ENCODE measurements at places on chromosomes 16 and 17.

GRCh38 chr17:48024149-48025039, 13.2 kb downstream of the COPZ2 start:
- DNase-seq, result no peak

DNA sequence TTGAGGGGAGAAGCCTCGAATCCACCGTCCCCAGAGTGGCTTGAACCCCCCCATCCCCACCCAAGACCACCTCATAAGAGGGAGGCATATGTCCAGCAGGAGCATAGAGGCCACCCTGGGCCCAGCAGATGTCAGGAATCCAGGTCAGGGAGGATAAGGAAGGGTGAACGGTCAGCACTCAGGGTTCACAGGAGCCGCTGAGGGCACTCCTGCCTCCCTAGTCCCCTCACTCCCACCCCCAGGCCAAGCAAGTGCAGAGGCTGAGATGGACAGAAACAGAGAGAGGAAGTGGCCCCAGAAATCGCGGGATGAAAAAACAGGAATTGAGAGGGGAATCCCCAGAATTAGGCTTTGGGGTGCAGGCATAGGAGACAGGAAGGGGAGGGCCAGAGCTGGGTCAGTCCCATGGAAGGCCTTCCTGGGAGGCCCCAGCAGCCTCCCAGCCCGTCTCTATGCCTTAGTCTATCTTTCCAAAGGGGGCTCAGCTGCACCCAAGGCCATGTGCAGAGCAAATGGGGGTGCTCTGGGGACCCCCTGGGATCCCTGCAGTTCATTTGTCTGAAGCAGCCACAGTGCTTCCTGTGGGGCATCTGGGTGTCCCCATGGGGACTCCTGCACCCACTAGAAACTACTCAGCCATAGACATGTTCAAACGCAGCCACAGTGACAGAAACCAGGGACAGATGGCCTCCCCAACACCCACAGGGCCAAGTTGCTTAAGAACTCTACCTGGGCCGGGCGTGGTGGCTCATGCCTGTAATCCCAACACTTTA, 1.7 kb downstream of the CMTM3 start:
- no peak for DNase-seq

DNA sequence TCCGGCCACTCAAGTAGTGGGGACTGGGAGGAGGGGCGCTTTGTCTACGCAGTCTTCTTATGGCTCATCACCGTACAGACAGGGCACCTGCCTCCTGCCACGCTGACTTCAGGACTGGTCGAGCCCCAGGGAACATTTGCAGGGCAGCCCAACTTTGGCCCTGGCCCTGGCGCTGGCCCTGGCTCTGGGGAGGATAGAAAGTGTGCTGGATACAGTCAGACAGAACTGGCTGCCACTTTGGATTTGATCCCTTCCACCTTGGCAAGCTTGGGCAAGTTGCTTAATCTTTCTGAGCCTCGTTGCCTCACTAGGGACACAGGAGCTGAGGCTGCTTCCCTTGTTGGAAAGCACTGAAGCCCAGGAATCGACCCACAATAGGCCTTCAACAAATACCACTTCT, 13.6 kb downstream of the LGALS9 start:
- no peak for DNase-seq

DNA sequence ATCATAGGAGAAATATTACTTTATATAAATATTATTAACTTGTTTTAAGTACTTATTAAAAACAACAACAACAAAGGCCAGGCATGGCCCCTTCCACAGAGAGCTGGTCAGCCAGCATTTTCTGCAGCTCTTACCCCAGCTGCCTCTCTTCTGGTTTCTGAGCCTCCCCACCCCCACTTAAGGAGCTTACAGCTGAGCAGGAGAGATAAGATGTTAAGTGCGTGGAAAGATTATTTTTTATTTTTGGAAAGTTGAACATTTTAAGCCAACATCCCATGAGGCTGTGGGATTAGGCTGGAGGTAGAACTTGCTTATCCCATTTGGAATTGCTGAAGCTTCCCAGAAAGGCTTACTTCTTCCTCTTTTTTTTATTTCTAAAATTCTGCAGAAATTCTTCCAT, 401.2 kb downstream of the SEC14L1 start:
- no peak for DNase-seq

- peak; percentile 17 for DNase-seq
Measured at GRCh38 chr17:72618001-72618509, 474.4 kb downstream of the SLC39A11 start.

- DNase-seq, result no peak
Measured at GRCh38 chr17:12977008-12977751, 40.6 kb downstream of the ELAC2 start.

DNA sequence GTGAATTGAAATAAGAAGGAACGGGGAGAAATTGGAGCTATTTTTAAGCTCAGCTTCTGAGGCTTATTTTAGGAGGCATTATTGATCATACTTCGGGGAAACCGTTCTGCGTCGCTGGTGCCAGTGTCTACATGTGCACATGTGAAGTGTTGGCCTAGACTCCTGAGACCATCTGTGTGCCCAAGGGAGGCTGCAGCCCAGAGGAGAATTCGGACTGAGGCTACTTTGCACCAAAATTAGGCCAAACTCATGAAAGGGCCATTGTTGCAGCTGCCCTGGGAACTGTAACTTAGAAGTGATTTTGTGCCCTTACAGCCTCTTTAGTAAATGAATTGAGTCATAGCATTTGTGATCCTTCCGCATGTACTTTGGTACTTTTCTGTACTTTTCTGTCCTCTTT, 102.0 kb upstream of the NOL11 start:
- no peak for DNase-seq

- DNase-seq, result no peak
Measured at GRCh38 chr17:11589716-11590115, 8.6 kb upstream of the DNAH9 start.

DNA sequence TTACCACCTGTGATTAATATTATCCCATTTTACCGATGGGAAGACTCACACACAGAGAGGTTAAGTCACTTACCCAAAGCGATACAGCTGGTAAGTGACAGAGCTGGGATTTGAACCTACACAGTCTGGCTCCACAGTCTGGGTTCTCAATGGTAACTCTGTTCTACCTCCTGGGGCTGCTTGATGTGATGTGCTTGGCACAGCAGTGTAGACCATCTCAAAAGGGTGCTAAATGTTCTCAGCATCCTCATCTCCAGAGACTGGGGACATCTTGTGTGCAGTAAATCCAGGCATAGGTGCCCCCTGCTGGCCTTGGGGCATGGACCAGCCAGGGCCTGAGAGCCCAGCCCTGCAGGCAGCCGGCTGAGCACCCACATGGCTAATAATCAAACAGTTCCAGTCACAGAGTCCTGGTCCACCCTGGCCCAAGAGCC, 15.4 kb upstream of the KATNB1 start:
- DNase-seq, result peak; percentile 80

- no peak for DNase-seq
Measured at GRCh38 chr17:46013127-46013501, 14.1 kb downstream of the STH start.

DNA sequence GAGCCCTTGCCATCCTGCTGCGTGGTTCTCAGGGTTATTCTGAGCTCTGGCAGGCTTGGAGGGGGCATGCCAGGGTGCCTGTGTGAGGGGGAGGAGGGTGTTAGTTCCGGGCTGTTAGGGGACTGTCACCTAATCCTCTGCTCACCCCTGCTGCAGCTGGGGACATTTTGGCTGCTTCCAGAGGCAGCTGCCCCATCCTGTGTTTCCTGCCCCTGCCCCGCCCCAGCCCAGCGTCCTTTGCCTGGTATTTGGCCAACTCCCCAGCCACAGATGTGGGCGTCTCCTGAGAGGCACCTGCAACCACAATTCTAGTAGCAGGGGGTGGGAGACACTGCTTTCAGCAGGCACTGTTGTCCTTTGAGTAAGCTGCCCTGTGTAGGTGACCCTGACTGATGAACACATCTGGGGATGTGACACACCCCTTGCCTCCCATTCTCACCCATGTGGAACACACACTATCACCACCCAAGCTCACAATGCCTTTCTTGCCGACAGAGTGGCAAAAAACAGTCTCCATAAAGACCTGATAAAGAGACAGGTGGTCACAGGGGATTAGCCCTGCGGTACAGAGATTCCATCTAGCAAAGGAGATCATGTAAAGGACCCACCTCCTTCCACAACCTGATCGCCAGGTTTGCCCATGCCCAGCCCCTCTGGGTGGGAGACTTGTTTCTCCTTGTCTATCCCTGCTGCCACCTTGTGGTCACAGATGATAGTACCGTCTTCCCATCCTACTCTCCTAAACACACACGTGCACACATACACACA, at the start of gene CHRNE:
TSS of gene CHRNE (minus strand) at position 48 of the 768 bp plus-strand sequence. CDS start at position 13, 35 bp downstream.
- peak; percentile 93 for DNase-seq

- DNase-seq, result no peak
Measured at GRCh38 chr17:82804442-82805191, 35.2 kb downstream of the ZNF750 start.

- peak; percentile 69 for DNase-seq
Measured at GRCh38 chr17:51056813-51057510, 63.7 kb downstream of the SPAG9 start.

DNA sequence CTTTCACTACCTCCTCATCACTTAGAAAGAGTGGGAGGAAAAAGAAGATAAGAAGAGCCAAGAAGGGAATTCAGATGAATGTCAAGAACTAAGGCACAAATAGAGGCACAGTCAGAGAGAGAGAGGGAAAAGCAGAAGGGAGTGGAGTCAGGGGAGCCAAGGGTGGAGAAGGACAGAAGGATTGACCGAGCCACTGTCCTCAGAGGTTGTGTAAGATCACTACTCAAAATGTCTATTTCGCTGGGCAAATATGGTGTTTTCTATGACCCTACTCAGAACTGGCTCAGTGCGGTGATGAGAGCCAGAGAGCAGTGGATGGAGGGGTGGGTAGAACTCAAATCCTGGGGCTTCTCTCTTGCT, 139.2 kb upstream of the HS3ST2 start:
- DNase-seq, result no peak

DNA sequence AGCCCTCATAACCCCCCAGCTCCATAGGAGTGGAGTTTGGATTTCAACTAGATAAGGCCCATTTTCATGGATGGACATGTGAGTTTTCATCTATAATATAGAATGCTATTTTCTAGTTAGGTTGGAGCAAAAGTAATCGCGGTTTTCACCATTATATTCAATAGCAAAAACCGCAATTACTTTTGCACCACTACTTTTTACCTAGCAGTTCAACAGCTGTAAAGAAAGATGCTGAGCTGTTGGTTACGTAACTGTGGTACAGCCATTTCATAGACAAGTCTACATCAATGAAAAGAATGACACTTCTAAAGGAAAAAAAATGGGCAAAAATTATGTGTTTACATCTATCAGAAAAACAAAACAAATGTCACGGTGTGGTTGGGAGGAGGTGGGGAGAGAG, 507.7 kb downstream of the MAF start:
- DNase-seq, result no peak

GRCh38 chr17:76569607-76570279, 15.9 kb downstream of the ST6GALNAC2 start:
- no peak for DNase-seq

DNA sequence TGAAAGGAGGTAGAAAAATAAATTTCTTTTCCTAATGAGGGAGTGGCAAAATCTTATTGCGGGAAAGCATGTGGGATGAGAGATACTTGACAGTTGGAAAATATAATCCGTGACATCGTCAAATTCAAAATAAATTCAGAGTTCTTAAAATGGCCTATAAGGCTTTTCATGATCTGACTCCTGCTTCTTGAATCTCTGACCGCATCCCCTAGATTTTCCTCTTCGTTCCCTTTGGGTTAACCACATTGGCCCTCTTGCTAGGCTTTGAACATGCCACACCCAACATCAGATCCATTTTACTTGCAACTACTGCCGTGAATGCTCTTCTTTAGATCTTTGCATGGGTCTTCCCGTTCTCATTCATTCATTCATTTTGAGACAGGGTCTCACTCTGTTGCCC, 50.1 kb downstream of the NF1 start:
- no peak for DNase-seq

DNA sequence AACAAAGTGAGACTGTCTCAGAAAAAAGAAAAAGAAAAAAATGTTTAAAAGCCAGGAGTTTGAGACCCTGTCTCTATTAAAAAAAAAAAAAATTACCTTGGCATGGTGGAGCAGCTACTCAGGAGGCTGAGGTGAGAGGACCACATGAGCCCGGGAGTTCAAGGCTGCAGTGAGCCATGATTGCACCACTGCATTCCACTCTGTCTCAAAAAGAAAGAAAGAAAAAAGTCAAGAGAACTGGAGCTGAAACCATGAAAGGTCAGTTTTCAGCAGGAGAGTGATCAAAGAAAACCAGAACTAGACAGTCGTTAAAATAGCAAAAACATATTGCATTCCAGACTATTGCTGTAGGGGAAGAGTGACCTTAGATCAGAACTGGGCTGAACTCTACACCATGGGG, 8.8 kb downstream of the QPRT start:
- DNase-seq, result no peak

DNA sequence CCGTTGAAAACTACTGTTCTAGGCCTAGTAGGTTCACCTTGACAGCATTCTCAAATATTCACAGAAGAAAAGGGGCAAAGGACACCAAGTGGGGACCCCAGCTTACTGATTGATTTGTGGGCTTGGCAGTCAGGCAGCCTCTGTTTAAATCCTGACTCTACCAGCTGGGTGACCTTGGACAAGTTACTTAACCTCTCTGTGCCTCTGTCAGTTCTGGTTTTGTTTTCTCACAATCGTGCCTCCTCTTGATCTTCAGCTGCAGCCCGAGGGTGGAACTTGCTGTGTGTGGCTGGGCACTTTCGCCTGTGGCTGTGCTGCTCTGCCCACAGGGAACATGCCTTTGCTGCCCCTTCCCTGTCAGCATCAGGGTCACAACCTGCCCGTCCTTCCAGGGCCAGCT, 17.8 kb downstream of the RAP1GAP2 start:
- no peak for DNase-seq

DNA sequence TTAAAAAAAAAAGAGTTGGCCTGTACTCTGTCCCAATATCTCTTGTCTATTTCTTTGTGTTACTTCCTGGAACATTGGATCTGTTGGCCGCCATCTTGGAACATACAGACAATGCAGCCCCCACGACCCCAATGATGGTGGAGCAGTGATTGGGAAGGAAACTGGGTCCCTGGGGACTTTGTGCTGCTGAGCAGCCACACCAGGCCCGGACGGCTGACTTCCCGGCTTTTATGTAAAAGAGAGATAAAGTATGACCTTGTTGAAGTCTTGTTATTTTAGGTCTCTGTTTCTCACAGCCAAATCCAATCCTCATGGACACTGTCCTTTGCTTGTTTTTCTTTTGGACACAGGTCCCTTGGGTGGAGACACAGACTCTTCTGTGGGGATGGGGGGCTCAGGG, 204.5 kb downstream of the SALL1 start:
- no peak for DNase-seq

DNA sequence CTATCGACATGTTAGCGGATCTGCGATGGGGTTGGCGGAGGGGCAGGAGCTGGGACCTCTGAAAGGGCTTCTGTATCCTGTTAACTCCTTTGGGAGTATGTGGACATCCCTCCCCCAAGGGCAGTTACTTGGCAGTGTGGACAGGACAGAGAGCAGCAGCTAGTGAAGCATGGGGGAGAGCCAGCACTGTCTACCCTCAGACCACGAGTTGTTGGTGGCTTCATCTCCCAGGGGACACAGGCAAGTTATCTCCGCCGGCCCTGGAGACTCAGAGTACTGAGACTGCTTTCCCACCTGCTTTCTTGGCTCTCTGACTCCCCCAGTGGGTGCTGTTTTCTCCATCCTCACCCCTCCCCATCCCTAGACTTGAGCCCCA, 5.3 kb upstream of the GFAP start:
- no peak for DNase-seq
